ENCODE measurements at places on chromosomes 3 and 15.

DNA sequence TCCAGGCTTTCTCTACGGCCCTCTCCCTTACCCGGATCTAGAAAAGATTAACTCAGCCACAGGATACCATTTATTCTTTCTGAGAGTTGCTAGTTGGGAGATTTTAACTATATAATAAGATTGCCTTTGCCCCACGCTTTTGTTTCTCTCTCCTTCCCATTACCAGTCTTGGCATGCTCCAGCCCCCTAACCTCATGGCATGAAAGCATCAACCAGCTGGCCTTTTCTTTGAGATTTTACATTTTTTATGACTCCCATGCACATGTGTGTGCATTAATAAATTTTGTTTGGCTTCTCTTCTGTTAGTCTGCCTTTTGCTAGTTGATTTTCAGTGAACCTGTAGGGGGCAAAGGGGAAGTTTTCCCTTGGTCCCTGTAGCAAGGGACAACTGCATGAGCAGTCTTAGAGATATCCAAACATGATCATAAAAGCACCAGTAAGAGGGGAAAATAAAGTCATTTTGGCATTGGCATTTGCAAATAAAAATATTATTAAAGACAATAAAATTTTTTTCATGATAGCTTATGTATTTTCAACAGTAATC, 73.6 kb downstream of the OXSM start:
- DNase-seq, result no peak

GRCh38 chr3:48299746-48300712, 33.4 kb downstream of the SPINK8 start:
- no peak for DNase-seq

GRCh38 chr3:158733656-158734055, 1.4 kb upstream of the RARRES1 start:
- DNase-seq, result no peak

- no peak for DNase-seq
Measured at GRCh38 chr15:100968050-100968966, 49.2 kb downstream of the LRRK1 start.

DNA sequence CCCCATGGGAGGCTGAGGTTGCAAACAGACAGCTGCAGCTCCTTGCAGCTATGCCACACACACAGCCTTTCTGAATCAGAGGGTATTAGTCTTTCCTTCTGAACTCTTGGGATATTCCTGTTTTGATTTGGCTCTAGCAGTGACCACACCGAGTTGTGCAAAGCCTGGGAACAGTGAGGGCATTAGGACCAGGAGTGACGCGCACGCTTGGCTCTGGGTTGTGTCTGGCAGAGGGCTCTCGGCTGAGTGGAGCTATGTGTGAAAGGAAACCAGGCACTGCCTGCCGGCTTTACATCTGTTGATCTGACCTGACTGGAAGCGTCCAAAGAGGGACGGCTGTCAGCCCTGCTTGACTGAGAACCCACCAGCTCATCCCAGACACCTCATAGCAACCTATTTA, at the start of gene GALNT15:
Gene GALNT15 (plus strand): TSS at position 292 of the 400 bp plus-strand sequence. CDS start 472 bp downstream, outside the sequence.
- DNase-seq, result peak; percentile 94

DNA sequence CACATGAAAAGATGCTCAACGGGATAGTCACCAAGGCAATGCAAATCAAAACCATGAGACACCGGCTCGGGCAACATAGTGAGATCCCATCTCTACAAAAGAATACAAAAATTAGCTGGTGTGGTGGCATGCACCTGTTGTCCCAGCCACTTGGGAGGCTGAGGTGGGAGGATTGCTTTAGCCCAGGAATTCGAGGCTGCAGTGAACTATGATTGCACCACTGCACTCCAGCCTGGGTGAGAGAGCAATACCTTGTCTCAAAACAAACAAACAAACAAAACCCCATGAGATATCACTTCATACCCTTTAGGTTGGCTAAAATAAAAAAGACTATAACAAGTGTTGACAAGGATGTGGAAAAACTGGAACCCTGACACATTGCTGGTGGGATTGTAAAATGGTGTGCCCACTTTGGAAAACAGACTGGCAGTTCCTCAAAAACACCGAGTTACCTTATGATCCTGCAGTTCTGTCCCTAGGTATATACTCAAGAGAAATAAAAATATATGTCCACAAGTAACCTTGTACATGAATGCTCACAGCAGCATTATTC, 3.8 kb upstream of the PPARG start:
- DNase-seq, result no peak

DNA sequence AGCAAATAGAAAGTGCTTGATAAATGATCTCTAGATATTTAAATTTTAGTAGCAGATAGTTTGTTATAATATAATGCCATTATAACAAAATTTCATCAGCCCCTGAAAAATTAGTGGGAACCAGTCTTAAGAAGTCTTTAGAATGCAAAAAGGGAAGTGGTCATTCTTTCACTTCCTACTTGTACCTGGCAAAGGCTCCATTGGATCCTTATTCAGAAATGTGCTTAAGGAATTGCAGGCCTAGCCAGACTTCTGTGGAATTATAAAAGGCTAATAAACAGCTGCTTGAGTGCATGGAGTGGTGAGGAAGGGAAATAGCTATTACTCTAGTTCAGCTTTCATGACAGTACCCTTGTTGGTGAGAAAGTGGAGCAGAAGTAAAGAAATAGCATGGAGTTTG, 24.2 kb downstream of the PPM1L start:
- no peak for DNase-seq

- DNase-seq, result no peak
Measured at GRCh38 chr15:29670998-29671981, 151.0 kb downstream of the TJP1 start.

GRCh38 chr15:64067564-64068030, 21.3 kb upstream of the DAPK2 start:
- no peak for DNase-seq

- no peak for DNase-seq
Measured at GRCh38 chr3:157279237-157279636, 119.3 kb upstream of the CCNL1 start.

GRCh38 chr3:140167600-140168281, 232.8 kb downstream of the CLSTN2 start:
- no peak for DNase-seq

DNA sequence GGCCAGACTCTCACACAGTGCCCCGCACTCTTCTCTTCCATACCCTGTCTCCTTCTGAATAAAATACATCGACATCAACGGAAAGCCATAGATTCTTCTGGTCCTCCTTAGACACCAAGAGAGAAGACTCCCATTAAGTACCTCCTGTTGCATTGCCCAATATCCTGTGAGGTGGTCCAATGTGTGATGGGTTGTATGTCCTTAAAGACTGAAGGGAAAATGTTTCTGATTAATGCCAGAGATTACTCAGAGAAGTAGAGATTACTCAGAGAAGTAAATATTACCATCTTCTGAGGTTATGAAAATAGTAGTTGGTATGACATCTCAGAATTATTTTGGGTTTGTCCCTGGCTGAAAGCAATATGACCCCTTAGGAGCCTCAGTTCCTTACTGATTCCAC, 60.8 kb upstream of the GALNT15 start:
- DNase-seq, result no peak

DNA sequence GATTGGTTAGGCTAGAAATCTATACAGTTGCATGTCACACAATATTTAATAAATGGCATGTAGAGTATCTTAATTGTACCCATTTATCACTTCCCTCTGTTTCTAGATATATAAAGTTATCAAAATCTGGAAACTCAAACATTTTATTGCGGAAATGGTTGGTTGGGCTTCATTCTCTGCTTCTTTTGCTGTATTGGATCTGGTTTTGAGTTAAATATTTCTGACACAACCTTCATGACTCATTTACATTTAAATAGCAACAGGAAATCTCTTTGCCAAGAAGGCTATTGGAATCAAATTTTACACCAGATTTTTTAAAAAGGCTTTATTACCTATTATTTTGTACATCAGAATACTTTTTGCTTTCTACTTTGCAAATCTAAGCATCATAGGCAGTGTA, 153.8 kb downstream of the EBLN2 start:
- DNase-seq, result peak; percentile 27

- DNase-seq, result no peak
Measured at GRCh38 chr3:58307639-58308215, 1.4 kb downstream of the HTD2 start.

DNA sequence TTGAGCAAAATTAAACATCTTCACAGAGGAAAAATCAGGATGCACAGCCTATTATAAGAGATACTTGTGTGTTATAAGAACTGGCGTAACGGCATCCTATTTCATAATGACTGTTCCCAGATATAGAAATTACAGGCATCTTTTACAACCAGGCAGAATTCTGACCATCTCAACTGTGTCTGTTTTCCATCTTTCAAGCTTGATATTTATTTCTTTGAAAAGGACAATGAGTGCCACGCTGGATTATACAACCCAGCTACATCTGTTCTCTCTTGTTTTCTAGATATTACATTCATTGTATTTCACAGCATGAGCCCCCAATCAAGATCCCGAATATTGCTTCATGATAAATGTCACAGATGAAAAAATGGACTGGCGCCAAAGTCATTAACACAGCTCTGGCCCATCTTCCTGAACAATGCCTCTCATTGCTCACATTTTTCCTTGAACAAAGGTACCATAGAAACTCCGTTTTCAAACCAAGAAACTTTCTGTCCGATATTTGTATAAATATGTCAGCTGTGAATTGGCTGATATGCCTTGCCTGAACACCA, 420.6 kb downstream of the TBL1XR1 start:
- DNase-seq, result no peak

GRCh38 chr3:117928836-117929235, 1105.8 kb downstream of the IGSF11 start:
- DNase-seq, result no peak

GRCh38 chr3:79111375-79112052, 656.3 kb downstream of the ROBO1 start:
- DNase-seq, result peak; percentile 35

DNA sequence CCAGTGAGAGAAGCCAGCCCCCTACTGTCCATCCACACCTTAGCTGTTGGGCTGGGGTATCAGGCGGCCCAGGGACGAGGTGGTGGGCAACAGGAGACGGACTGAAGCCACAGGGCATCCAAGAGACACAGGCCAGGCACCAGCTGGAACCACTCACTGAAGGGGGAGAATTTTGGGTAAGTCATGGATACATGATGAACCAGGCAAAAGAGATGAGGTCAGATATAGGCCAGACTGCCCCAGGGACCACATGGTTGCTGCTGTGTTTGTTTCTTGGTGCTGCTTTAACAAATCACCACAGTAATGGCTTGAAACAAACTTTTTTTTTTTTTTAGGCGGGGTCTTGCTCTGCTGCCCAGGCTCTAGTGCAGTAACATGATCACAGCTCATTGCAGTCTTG, 66.4 kb downstream of the SEMA5B start:
- DNase-seq, result peak; percentile 45

DNA sequence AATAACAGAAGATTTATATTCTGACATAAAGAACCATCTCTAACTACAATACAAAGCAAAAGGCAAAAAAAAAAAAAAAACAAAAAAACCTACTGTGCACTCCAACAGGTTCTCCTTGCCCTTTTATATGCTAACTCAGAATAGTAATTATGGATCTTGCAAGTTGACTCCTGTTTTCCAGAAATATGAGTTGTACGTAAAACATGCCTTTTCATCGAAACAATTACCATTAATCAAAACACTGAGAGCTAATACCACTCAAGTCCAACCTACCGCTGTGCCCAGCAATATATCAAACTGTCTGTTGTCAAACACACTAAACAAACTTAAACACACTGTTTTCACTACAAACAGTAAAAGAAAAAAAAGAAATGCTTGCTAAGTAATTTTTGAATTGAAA, 389.8 kb downstream of the TBC1D5 start:
- DNase-seq, result no peak

DNA sequence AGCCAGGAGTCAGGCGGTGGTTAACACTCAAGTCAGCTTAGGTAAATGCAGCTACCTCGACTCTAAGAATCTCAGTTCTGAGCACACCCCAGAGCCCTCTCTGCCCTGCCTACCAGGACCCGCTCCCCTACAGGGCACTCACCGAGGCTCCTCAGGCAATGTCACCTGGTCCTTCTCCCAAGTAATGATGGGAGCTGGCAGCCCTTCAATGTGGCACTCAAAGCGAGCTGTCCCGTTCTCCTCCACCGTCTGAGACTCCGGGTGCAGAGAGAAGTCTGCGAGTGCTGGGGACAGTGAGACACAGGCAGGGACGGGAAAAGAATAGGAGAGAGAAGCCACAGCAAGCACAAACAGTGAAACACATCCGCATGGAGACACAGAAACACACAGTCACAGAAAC, 12.7 kb downstream of the IGDCC4 start:
- DNase-seq, result no peak

- DNase-seq, result no peak
Measured at GRCh38 chr15:37372064-37372463, 271.7 kb upstream of the MEIS2 start.

GRCh38 chr15:29925227-29926082, 103.2 kb upstream of the TJP1 start:
- no peak for DNase-seq

DNA sequence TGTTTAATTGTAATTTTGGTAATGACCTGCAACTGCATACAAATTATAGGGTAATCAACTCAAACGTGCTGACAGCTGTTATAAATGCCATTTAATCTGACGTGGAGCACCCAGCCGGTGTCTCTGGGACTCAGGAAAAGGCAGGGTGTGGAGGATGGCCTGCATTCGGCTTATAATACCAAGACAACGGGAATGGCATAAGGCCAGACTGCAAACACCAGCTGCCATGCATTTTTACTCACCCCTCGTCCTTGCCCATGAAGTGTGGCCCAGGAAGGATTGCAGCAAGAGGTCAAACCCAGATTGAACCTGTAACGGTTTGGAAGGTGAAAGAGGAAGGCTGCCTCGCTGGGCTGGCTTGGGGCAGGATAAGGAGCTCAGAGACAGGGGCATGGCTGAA, 96.4 kb downstream of the WNT7A start:
- no peak for DNase-seq

- DNase-seq, result no peak
Measured at GRCh38 chr15:30992249-30992864, 929 bp upstream of the MTMR10 start.

DNA sequence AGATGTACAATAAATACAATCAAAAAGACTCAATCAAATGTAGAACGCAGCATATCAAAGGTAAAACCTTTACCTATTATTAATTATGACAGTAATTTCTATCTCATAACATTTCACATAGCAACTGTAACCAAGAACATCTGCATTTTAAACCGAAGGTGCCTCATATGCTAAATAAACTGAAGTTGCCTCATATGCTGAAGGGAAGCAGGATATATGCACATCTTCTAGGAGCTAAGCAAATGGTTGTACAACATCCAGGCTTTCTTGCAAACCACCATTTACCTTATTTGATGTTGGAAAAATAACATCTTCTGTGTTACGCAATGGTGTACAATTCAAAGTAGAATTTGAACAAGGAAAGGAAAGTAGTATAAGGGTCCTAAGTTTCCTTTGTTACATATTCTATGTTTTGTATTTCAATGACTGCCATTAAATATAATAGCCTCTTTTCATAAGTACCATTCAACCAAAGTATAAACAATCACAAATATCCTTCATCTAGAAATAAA, 145.9 kb downstream of the SATB1 start:
- DNase-seq, result no peak

DNA sequence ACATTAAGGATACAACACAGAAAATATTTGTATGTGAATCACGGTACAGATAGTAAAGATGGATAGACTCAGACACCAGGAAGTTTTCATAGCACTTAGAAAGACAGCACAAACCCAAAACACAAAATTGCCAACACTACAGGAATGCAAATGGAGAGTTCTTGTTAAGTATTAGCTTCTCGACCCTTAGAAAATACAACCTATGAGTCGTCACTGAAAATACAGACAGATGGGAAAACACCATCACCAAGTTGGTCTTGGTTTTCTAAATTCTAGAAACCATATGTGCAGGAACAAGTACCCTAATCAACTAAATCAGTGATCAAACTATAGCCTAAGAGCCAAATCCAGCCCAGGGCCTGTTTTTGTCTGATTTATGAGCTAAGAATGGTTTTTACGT, 50.7 kb downstream of the PEAK1 start:
- DNase-seq, result no peak

All from GM04503 (cell line).